Mammary microvascular endothelial cell (primary cell): ENCODE measurements at places on chromosomes 3 and 15. TPM values are rescaled to one million over a fixed set of nuclear protein-coding genes. Genes with fewer than 3 reads are reported as not detected.

The TMCC1 gene
- 8.1 and 13.9 TPM in 2 replicates for total RNA-seq

The SI gene
- total RNA-seq = not detected in 2 replicates

The WNT5A gene
- 0.34 and 0.93 TPM in 2 replicates for total RNA-seq

The HES1 gene
- 56.6 and 61.4 TPM in 2 replicates for total RNA-seq

The ITIH1 gene
- total RNA-seq = not detected in 2 replicates

The AGBL1 gene
- not detected in 2 replicates for total RNA-seq

The SERINC4 gene
- total RNA-seq = 0.05 TPM in 1 of 2 replicates, not detected in the other
